ENCODE measurements at places on chromosomes 4 and X.

- no peak for DNase-seq
Observed at GRCh38 chr4:8737601-8738279, 133.9 kb downstream of the HMX1 start.

- no peak for DNase-seq
Observed at GRCh38 chr4:32847461-32847860, 2127.3 kb downstream of the PCDH7 start.

DNA sequence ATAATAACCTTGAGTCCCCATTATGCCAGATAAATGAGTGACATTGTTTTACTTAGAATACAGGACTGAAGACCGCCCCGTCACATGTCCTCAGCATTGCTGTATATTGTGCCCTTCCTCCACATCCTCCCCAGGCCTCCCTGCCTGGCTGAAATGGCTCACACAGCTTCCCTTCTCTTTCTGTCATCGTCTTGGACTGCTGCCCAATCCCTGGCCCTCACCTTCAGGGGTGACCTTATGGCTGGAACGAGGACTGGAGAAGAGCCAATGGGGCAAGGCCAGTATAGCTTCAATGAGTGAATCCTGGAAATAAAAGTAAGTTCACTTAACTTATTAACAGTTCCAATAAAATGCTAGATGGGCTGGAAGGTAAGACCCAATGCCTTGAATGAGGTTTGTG, 2.7 kb downstream of the KCNE5 start:
- DNase-seq: no peak

GRCh38 chrX:155056877-155057792, 13.8 kb downstream of the CMC4 start:
- peak; percentile 41 for DNase-seq

GRCh38 chr4:184821242-184821641, 4.5 kb downstream of the ACSL1 start:
- no peak for DNase-seq

DNA sequence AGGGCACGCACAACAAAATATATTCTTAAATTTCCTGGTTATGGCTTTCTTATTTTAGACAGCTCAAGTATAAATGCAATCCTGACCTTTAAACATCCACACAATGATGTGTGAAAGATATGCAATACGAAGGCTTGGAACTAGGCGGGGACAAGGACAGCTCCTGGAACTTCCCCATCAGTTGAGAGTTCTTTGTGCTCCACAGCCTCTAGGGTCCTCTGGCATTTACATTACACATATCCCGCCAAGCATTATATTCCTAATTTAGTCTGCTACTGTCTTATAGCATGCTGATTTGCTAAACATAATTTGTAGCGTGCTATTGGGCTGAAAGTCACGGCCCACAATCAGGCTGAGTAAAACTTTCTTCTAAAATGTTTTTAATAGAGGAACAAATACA, 74.4 kb downstream of the FTHL17 start:
- DNase-seq: no peak

DNA sequence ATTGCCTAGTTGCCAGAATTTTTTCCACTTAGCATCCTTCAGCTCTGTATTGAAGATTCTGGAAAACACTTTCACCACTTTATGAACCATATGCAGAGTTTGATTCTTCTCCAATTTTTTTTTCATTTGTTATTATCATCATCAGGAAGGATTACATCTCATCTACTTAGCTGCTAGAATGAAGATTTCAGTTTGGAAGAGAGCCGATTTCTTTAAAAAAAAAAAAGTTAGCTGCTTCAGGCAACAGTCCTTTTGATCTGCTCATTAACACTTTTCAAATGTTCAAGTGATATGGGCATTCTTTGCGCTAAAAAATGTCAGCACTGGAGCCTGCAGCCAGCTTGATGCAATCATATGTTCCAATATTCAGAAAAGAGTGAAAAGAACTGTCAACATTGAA, 76.2 kb downstream of the ANTXR2 start:
- no peak for DNase-seq

- DNase-seq: no peak
Observed at GRCh38 chr4:76363556-76364290, 57.2 kb downstream of the STBD1 start.

DNA sequence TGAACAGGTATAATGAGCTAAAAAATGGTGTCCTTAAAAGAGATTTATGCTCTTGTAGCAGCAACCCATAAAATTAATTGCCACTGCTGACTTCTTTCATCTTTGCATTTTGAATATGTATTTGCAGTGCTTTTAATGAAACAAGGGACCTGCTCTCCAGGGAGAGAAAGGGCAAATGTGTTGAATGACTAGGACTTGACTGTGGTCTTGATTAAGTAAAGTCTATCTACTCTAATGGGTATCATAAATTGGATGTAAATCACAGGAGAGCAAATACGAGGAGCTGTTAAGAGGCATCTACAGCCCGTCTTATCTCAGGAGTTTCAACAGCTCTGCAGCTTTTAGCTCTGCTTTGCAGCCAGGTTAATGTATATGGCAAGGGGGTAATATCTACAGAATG, 216.4 kb downstream of the PALLD start:
- no peak for DNase-seq

GRCh38 chr4:80073473-80074008, 512 bp upstream of the ANTXR2 start:
- DNase-seq: no peak

GRCh38 chr4:131258361-131258760, 1890.7 kb upstream of the PCDH10 start:
- DNase-seq: no peak
